ENCODE measurements at places on chromosomes 16 and 17.
A peak's percentile ranks its signal among the peaks of the same experiment; 100 is the strongest.

DNA sequence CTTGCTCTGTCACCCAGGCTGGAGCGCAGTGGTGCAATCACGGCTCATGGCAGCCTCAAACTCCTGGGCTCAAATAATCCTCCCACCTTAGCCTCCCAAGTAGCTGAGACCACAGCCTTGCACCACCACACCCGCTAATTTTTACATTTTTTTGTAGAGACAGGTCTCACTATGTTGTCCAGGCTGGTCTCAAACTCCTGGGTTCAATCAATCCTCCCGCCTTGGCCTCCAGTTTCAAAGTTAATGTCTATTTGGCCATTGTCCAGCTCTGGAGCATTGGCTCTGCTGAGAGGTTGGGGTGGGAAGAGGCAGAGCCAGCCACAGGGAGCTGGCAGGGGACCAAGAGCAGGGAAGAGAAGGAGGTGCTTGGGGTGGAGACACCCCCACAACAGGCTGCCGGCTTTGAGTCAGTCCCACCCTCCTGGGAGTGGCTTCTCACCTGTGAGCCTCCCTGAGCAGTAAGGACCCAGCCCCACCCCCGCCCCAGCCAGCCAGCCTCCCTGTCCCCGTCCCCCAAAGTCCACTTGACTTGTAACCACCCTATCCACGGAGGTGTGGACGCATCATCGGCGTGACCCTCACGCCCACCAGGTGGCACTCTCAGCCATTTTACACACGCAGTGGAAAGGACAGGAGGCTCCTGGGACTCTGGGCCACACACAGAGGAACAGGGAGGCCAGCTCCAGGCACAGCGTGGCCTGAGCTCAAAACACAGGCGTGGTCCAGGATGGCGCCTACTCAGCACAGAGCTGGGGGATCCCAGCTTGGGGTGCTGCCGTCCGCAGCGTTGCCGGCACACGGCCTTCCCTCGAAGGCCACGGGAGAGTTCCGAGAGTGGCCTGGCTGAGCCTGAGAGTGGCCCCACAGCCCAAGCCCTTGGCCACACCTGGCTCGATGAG, 22.8 kb upstream of the PVALEF start:
- DNase-seq, result peak; percentile 39

- DNase-seq, result no peak
Observed at GRCh38 chr16:77679901-77680300, 42.4 kb upstream of the NUDT7 start.

GRCh38 chr17:62765351-62765750, 42.8 kb downstream of the MARCHF10 start:
- DNase-seq, result no peak

- no peak for DNase-seq
Observed at GRCh38 chr16:87441886-87442580, 49.9 kb downstream of the MAP1LC3B start.

GRCh38 chr16:57999366-57999970, 1.0 kb downstream of the ZNF319 start:
- DNase-seq, result no peak

GRCh38 chr17:44917456-44917855, 2.2 kb upstream of the GFAP start:
- DNase-seq, result no peak

GRCh38 chr16:79026117-79026516, 574.4 kb downstream of the MAF start:
- DNase-seq, result no peak

DNA sequence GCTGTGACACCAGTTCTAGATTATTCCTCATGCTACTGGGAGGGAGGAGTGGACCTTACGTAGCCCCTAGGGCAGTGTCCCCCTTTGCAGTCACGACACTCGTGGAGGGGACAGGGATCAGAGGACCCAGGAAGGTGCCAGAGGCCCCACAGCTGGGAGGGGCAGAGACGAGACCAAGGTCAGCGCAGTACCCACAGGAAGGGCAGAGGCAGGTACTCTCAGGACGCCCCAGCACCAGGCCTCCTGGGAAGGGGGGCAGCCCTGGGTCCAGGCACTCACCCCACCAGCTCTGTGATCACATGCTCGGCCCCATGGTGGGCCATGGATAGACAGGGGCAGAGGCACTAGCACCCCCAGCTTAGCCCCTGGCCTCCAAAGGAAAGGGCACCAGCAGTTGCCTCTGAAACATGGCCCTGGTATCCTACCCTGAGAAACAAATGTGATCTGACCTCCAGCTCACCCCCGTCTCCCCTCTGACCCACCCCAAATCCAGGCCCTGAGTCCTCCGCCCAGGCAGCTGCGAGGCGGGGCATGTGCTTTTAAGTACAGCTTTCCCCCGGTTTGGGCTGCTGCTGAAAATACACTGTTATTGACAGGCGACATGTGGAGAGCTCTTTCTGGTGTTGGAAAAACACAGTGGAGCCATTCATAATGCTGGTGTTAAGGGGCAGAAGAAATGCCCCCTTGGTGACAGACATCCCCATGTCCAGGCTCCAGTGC, 361.9 kb downstream of the C16orf95 start:
- no peak for DNase-seq

DNA sequence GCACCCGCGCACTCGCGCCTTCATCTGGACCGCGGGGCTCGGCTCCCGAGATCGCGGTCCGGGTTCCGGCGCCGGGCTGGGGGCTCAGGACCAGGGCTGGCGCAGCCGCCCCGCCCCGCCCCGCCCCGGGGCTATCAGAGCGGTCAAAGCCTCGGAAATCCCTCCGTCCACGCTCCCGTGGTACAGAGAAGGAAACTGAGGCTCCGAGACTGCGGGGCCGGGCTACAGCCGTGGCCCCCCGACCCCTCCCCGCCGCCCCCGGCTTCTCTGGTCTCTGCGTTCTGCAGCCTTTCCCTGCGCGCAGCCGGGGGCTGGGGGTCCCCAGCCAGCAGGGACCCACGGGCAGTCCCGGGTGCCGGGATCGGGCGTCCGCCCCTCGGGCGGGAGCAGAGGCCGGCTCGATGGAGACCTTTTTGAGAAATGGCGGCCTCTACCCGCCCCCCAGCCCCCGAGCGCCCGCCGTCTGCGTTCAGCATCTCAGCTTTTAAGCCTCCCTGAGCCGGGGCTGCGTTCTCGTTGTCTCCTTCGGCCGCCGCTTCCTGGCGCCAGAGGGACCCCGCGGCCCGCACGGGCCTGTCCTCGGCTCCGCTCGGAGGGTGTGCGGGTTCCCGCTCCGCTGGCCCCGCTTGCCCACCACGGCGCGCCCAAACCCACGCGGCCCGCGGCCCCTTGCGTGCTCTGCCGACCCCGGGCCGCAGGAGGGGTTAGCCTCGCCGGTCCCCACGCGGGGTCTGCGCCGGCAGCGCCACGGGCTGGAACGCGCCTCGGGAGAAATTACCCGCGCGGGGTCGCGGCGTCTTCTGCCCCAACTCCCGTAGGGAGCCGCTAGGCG, 1.5 kb upstream of the NPTX1 start:
- DNase-seq, result peak; percentile 33

- peak; percentile 29 for DNase-seq
Observed at GRCh38 chr16:88570691-88571092, 489 bp downstream of the ZC3H18 start.

- no peak for DNase-seq
Observed at GRCh38 chr17:80461528-80462160, 14.8 kb downstream of the NPTX1 start.

GRCh38 chr17:72567774-72568173, 447.0 kb downstream of the SOX9 start:
- DNase-seq, result no peak

GRCh38 chr16:65070831-65071432, 50.9 kb downstream of the CDH11 start:
- no peak for DNase-seq

GRCh38 chr17:50353600-50354195, 7.8 kb downstream of the XYLT2 start:
- DNase-seq, result no peak

DNA sequence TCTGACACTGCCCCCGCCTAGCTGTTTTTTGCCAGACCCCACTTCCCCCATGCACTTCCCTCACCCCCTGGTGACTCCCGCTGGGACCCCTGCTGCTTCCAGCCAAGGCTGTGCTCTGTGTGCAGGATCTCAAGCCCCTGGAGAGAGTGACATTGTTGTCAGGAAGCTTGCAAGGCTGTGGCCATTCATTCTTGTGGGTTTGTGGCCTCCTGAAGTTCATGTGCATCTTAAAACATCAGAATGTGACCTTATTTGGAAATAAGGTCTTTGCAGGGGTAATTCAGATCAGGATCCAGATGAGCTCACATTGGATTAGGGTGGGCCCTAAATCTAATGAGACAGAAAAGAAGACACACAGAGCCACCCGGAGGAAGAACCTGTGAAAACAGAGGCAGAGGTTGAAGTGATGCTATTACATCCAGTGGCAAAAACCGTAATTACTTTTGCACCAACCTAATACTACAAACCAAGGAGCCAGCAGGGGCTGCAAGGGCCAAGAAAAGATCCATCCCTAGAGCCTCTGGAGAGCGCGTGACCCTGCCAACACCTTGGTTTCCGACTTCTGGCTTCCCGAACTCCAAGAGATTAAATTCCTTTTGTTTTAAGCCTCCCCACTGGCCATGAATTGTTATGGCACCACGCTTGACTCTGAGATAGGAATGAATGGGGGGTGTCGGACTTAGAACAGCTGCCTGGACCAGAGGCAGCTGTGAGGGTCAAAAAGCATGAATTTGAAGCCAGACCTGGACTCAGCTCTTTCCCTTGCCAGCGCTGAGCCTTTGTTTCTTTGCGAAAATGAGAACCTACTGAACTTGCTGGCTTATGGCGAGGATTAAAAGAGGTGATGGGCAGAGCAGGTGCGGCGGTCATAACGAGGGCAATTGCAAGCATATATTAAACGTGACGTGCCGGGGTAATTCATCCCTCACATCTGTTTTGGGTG, 75.5 kb downstream of the BMERB1 start:
- peak; percentile 10 for DNase-seq
